Dermis blood vessel endothelial cell (primary cell): ENCODE measurements at places on chromosomes 1 and 21. TPM values are rescaled to one million over a fixed set of nuclear protein-coding genes. Genes with fewer than 3 reads are reported as not detected.

DNA sequence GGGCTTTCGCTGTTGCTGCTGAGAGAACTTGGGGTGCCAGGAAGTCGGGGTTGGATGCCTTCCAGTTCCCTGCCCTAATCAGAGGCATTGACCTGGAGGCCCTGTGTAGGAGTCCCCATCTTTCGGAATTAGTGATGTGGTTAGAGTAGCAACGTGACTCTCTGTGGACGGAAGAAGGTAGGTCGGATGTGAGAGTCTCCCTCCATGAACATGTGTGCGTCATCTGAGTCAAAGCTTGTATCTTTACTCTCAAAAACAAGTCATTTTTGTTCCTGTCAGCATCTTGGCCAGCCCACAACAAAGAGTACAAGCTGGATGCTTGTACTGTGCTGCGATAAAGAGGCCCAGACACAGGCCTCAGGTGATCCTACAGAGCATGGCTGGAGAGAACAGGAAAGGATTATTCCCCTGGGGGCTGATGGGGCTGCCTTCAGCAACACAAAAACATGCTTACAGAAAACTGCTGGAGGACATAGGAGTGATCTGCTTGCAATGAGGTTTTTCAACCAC lies 31.0 kb upstream of the IL10 start:
- no peak for DNase-seq

Gene KDF1
- not detected in 2 replicates for total RNA-seq

Gene C8A
- total RNA-seq = not detected in 2 replicates

DNA sequence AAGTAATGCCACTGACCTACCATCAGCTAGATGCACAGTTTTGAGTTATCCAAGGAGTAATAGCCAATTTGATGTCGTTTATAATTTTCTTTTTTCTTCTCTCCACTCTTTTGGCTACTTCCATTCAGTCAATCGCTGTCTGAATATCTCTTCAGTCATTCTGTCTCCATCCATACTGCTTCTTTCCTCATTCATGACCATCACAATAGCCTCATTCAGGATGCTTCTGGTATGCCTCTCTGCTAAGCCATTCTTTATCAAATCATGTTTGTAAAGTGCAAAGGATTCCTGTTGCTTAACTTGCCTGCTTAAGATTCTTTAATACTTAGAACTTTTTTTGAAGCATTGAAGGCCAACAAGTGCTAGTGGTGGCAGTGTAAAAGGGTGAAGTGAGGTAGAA lies 20.2 kb downstream of the TYW3 start:
- DNase-seq = no peak

Gene DPT
- total RNA-seq = not detected in 2 replicates

DNA sequence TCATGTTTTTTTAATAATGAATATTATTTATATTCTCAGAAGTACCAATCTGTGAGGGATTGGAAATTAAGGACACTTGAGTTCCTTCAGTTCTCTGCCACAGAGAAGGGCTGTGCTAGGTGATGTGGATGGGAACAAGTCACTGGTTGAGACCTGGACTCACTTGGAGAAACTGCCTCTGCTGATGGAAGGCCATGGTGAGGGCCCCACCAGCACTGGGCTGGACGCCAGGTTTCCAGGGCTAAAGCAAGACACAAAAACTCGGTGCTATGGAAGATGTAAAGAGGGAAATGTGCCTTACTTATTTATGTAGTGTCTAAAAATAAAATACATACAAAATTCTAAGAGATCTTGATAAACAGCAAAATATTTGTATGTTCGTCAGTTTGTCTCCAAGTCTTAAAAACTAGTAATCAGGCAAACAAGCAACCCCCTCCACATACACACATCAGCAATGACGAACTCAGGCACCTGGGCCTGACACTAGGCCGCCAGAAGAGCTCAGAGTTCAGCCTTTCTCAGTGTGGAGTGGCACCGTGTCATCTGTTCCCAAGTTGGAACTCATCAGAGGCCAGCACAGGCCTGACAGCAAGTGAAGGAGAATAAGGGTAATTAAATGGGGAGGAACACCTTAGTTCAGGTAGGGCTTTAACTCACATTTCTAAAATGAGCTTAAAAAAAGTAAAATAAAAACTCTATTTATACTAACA lies 19.6 kb downstream of the SIPA1L2 start:
- DNase-seq = no peak
